Stimulated activated CD4-positive, alpha-beta T cell treated with anti-CD3 and anti-CD28 coated beads, Interleukin-15, amount 100 ng/mL, for 48 hours (primary cell): ENCODE measurements at places on chromosomes 13 and 19.

- DNase-seq: no peak
Measured at GRCh38 chr19:5893907-5894703, 9.5 kb downstream of the NDUFA11 start.

- no peak for DNase-seq
Measured at GRCh38 chr13:66879988-66880387, 350.1 kb downstream of the PCDH9 start.

DNA sequence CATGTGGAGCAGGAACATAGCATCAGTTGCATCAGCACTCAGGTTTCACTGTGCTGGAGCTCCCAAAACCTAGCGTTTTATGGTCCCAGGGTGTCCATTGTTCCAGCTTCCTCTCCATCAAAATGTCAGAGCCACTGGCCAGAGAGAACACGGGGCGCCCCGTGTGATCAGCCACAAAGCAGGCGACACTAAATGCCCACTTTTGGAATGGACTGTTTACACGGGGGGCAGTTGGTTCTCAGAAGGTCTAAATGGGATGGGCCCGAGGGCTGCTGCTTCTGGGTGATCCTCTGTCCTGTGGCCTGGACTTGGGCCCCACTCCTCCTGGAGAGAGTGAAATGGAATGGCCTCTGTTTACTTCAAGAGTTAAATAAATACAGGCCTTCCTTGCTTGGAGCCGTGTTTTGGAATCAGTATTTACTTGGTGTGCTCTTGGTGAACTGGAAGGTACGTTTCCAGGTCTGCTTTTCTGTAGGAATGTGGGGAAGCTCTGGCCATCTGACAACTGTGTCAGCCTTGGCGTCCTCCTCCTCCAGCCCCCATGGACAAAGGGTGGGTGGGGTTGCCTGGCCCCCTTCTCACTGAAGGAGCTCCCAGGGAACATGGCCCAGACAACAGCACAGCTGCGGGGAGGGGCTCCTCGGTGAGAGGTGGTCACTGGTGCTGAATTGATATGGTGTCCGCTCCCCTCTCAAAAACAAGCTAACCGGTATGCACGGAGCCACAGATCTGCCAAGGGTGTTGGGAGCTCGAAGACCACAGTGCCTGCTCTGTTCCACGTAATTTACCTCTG is 16.1 kb upstream of the MCF2L start:
- no peak for DNase-seq

GRCh38 chr13:42007844-42008243 is 40.6 kb upstream of the DGKH start:
- no peak for DNase-seq

DNA sequence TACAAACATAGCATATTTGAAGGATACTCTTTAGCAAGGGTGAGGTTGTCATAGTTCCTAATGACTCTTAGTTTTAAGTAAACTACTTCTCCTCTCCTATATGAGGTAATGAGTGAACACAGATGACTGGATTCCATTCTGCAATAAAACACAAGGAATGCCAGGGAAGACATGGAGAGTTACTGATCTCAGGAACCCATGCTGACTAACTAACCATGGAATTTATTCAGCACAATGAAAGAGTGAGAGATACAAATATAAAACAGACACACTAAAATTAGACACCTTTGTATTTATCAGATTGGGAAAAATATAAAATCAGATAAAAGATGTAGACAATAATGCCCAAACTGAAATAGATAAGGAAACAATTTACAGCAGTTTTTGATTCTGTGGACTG is 1525.9 kb upstream of the SLC10A2 start:
- no peak for DNase-seq

DNA sequence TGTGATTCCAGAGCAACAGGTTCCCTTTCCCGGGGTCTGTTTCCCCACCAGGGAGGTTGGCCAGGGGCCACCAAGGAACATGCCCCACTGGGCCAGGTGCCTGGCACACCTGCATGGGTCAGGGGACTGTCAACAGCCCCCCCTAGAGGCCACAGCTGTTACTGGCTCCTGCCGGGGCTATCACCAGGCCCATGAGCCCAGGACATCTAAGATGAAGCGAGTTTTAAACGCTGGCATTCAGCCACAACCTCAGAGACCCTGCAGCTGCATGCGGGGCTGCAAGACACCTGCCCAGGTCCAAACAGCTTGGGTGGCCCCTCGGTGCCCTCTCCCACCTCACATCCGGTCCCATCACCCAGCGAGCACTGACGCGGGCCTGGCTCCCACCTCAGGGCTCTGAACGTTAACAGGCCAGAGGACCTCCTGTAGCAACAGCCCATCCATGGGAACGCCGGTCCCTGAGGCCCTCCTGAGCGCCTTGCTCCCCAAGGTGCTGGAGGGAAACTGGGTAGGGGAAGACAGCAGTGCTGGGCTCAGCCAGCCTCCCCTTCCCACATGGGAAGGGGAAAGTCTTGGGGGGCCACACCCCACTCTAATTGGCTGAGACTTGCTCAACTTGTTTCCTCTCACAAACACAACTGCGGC is 12.0 kb downstream of the KHSRP start:
- peak; percentile 51 for DNase-seq

DNA sequence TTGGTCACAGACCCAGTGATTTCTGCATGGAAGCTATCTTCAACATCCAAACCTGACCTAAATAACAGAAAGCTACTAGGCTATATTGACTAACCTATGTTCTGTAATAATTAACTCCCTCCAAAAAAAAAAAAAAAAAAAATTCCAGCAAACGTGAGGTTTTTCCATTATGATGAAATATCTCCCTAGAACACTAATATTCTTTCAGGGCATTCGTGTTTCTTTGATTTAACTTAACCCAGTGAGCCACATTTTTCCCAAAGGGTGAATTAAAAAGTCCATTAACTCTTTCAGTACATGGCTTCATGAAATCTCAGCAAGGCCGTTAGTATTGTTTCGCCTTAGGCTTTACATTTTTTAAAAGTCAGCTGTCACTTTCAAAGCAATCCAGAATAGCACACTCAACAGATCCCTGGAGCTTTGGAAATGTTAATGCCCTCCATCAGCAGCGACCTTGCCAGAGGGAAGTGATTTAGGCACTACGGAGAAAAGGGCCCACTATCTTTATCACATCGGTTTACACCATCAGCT is 175.8 kb downstream of the DCT start:
- DNase-seq: no peak

- DNase-seq: no peak
Measured at GRCh38 chr13:23724196-23724970, 154.2 kb downstream of the TNFRSF19 start.

DNA sequence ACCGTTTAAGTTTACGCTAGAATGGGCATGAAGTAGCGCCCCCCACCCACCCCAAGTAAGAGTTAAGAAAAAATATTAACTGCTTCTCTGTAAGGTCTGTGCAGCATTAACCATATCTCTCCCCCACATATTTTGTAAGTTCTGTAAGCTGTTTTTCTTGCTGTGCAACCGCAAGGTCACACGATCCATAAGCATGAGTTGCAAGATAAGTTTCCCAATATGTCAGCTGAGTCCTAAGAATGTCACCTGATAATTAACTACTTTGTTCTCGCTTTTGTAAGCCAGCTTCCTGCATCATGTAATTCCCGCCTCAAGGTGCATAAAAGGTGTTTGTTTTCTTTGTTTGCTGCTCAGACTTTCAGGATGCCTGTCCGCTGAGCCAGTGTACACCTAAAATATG is 187.0 kb downstream of the MYO16 start:
- no peak for DNase-seq

GRCh38 chr13:37087486-37087885 is 18.0 kb downstream of the CSNK1A1L start:
- DNase-seq: no peak
